IPS DF 19.7 (cell line): ENCODE measurements at places on chromosomes 7 and 10.

DNA sequence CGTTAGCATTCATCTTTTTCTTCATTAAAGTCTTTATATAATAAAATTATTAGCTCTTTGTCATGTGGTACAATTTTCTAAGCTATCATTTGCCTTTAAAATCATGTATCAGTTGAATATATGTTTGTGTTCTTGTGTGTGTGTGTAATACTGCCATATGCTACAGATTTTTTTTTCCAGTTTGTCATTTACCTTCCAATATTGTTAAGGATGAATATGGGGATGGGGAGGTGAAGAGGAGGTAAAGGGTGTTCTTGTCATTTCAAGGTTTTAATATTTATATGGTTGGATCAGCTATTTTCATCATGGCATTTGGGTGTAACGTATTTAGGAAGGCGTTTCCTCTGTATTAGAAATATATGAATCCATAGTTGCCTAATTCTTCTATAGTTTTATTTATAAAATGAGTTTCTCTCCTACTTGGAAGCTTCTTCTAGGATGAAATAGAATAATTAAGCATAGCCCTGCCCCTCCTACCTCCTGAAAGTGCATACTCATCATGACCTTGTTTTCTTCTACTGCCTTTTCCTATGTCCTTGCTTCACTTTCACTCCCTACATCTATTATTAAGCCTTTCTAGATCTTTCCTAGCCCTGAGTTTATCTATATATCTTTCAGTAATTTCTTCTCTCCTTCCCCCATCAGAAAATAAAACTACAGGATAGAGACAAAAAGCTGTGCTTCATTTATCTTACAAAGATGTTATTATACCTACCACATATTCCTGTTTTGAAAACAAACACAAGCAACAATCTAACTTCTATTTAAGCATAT is 25.1 kb downstream of the RAB18 start:
- no peak for DNase-seq

DNA sequence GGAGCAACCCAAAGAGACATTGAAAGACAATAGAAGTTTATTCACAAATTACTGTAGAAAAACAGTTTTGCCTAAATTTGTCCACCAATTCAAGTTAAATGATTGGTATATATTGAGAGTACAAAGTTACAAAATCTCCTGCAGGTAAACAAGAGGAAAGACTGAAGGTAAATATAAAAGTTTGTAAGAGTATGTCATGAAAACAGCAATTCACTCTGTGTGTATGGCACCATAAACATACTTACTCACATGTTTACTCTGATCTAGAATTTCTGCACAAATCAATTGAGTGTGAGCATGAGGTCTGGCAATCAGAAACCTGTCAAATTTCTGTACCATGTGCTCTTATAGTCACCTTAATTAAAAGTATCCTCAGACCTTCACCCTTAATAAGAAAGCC is 800.9 kb upstream of the MBL2 start:
- no peak for DNase-seq

- DNase-seq = no peak
Measured at GRCh38 chr10:58662314-58662713, 149.6 kb downstream of the BICC1 start.

DNA sequence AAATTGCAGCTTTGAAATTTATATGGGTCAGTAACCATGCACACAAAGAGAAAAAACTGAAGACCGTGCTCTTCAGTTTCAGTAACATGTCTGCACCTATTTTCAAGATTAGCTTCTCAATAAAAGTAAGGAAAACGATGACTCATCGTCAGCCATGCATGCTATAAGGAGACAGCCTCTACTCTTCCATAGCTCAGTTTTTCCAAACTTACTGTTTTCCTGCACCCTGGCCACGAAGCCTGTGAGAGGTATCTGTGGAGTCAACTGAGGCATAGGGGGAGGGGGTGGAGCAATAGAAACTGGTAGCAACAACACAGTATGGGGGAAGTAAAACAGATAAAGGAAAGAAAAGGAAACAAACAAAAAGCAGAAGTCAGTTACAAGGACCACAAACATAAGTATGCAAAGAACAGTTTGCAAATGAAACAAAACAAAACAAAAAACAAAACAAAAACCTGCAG is 58.0 kb downstream of the PDSS1 start:
- peak; percentile 35 for DNase-seq

- DNase-seq = no peak
Measured at GRCh38 chr10:129472696-129473555, 5.9 kb downstream of the MGMT start.

DNA sequence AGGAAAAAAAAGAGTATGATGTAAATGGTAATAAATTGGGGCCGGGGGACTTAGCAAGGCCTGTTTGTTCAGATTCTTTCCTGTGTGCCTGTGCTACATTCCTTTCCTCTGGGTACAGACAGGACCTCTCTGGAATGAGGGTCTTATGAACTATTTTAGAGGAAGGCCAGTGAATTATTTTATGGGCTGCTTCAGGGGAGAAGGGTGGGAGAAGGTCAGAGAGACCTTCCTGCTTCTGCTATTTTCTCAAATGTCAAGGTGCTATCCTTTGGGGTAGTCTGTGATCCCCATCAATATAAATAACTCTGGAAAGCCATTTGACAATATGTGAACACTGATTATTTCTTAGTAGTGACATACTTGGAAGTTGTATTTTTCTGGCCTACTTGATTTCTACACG is 426.5 kb downstream of the SH2D4B start:
- no peak for DNase-seq

- no peak for DNase-seq
Measured at GRCh38 chr7:106223156-106223555, 61.6 kb downstream of the NAMPT start.

DNA sequence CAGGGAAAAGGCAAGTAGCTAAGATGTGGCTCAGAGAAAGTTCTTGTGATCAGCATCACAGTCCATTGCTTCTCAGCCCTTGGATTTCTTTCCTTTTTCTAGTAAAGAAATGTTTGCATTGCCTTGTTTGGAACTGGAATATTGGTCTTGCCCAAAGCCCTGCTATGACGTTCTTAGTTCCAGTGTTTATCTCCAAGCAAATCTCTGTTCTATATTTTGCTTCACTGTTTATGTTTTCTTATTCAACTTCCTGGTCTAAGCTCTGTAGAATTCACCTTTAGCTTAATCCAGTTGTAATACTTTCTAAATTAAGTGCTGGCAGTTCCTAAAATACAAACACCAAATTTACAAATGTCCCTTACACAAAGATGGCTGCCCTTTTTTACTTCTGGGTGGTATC is 88.7 kb upstream of the ZNF438 start:
- no peak for DNase-seq

GRCh38 chr10:128566361-128566968 is 440.2 kb upstream of the MKI67 start:
- DNase-seq = no peak
